ENCODE measurements at places on chromosomes 16 and 17.

DNA sequence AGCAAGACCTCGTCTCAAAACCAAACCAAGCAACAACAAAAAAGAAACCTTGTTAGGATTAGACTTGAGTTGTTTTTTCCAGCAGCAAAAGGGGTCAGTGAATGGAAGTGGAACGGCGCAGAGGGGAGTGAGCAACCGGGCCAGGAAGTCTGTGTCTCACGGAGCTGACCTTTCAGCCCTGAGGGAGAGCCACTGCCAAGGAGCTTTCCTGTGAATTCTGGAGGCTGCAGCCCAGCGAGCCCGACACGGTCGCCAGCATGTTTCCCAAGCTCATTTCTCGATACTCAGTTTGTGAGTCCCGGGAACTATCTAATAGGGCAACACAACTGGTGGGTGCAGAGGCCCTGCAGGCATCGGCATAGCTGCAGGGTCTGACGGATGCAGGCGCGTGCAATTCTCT lies 19.6 kb downstream of the TELO2 start:
- no peak for DNase-seq

- no peak for DNase-seq
These were observed 6.6 kb upstream of the SLC12A3 start for GRCh38 chr16:56858374-56858773.

DNA sequence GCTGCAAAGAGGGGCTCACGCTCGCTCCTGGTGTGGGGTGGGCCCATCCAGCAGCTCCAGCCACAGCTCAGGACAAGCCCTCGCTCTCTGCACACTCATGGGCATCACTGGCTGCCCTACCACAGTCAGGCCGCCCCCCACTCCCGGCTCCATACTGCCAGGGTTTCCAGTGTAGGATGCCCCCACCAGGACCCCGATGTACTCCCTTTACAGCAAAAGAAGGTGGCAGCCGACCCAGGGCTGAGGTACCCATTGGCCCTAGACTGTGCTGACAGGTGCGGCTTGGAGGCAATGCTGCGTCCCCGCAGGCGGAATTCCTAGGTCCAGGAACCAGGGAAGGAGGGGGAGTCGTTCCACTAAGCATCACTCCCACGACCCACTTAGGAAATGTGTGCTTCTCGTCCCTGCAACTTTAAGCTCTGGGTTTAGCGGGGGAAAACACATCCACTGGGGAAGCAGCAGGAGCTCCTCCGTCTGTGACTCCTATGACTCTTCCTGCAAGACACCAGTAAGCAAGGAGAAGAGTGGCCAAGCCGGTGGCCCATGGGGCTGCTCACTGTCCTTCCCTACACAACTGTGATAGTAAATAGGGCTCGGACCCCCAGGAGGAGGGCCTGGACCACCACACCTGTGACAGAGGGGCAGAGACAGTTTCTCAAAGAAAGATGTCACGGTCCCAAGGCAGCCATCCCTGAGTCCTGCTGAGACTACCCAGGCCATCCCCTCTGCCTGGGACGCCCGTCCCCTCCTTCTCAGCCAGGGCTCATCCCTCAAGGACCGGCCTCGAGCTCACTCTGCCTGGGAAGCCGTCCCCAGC lies 13.1 kb downstream of the CORO7 start:
- no peak for DNase-seq

GRCh38 chr17:48816774-48817590 lies at the start of gene TTLL6:
Gene TTLL6, minus strand, starts transcription at chr17:48817229. Its CDS starts 157 bp downstream, at chr17:48817072.
- peak; percentile 14 for DNase-seq

GRCh38 chr17:395179-395578 lies 42.6 kb upstream of the RPH3AL start:
- DNase-seq: no peak

DNA sequence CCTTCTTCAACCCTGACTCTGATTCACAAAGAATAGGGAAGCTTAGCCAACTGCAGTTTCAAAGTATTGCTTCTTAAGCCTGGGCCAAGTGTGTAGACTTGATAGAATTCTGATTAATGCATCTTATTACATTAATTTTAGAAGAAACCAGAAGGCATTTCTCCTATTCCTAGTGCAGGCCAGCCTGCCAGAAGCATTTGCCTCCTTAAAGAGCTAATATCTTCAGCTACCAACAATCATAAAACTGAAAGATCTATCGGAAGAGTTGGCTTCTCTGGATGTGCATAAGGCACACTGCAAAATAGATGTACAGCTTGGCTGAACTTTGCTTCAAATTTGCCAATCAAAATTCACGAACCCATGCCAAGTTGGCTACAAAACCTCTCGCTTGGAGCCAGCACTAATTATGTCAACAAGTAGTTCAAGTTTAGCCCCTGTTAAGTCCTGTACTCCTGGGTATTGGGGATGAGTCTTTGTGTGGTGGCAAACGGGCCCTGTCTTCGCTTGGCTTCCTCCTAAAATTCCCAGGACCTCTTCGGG lies 717.8 kb downstream of the WWOX start:
- DNase-seq: no peak
